ENCODE measurements at places on chromosomes 16 and 17.

- no peak for DNase-seq
Observed at GRCh38 chr17:7223375-7223774, 3.6 kb downstream of the ACADVL start.

GRCh38 chr17:11598274-11599221 lies at the start of gene DNAH9:
Gene DNAH9, plus strand, starts transcription at chr17:11598470. Its CDS starts 29 bp downstream, at chr17:11598499.
- no peak for DNase-seq

DNA sequence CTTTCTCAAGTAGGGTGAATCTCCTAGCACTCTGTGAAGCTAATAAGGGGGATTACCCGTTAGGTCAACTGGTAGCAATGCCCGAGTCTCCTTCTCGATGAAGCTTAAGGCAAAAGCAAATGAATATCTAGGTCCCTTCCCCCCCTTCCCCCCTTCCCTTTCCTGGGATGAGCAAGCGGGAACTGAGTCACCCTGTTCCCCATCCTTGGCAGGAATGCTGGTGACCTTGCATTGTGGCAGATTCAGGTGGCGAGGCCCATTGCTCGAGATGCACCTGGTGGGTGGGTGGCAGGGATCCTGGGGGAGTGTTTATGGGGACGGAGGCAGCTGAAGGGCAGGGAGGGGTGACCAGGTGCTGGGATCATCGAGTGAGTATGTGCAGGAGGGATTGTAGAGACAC lies 7.1 kb downstream of the NXPH3 start:
- no peak for DNase-seq

DNA sequence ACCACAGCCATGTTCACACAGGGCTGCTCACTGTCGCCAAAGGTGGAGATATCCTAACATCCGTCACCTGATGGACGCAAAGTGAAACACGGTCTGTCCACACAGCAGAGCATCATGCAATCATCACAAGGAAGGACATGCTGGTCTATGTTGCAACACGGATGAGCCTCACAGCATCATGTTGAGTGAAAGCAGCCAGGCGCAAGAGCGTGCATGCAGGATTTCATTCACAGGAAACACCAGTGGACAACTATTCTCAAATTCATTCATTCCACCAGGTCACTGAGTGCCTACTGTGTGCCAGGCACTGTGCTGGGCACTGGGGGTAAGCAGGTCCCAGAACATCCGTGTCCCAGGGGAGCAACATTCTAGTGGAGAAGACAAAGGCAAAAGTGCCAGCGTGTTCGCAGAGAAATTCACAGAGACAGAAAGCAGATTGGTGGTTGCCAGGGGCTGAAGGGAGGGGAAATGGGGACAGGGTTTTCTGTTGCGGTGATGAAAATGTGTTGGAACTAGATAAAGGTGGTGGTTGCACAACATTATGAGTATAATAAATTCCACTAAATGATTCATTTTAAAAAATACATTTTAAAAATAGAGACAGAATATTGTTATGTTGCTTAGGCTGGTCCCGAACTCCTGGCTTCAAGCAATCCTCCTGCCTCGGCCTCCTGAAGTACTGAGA lies 22.7 kb upstream of the KCNJ12 start:
- DNase-seq: peak; percentile 91

DNA sequence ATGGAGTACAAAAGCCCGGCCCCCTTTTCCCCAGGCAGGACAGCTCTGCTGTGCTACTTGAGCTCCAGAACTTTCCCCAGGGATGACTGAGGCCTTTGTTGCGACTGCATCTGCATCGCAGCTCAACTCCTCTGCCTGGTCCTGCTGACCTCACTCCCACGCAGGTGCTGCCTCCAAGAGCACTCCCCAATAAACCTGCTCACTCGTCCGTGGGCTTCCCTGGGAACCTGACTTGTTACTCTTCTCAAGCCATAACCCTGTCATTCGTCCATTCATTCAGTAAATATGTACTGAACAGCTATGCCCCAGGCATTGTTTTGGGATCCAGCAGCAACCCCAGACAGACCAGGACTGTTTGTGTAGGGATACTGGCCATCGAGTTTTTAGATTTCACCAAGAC lies 11.6 kb upstream of the RMI2 start:
- DNase-seq: no peak

GRCh38 chr17:36879027-36879426 lies 58.2 kb upstream of the LHX1 start:
- no peak for DNase-seq

GRCh38 chr17:74779948-74780400 lies 3.8 kb upstream of the NAT9 start:
- no peak for DNase-seq

DNA sequence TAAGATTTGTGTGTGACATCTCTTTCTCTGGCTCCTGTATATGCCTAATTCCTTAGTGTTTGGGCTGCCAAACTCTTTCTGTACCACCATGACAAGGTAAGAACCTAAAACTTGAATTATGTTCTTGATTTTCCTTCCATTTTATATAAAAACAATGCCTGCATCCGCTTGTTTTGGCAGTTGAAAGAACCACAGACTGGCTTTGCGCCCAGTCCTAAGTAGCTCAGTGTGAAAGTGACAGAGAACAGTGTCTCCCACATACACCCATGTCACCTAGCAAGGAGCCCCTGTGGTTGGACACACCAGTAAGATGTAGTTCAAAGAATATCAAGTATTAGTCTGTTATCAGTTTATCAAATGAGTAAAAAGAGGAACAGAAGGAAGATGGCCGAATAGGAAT lies 40.7 kb upstream of the SLC6A2 start:
- DNase-seq: no peak

DNA sequence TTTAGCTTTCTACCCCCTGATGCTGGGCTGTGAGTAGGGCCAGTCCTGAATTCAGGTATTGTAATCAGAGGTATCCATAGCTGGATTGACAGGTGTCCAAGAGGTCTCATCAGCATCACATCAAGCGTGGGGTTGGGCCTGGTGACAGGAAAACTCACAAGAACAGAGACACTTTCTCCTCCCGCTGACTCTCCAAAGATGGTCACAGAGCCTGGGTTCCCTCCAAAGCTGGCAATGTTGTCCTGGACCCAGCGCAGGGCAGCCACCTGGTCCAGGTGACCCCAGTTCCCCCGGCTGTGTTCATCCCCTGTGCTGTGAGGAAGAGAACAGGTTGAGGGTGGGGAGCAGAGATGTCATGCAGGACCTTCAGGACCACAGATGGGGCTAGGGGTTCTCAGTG lies 11.7 kb downstream of the CES1 start:
- DNase-seq: no peak

DNA sequence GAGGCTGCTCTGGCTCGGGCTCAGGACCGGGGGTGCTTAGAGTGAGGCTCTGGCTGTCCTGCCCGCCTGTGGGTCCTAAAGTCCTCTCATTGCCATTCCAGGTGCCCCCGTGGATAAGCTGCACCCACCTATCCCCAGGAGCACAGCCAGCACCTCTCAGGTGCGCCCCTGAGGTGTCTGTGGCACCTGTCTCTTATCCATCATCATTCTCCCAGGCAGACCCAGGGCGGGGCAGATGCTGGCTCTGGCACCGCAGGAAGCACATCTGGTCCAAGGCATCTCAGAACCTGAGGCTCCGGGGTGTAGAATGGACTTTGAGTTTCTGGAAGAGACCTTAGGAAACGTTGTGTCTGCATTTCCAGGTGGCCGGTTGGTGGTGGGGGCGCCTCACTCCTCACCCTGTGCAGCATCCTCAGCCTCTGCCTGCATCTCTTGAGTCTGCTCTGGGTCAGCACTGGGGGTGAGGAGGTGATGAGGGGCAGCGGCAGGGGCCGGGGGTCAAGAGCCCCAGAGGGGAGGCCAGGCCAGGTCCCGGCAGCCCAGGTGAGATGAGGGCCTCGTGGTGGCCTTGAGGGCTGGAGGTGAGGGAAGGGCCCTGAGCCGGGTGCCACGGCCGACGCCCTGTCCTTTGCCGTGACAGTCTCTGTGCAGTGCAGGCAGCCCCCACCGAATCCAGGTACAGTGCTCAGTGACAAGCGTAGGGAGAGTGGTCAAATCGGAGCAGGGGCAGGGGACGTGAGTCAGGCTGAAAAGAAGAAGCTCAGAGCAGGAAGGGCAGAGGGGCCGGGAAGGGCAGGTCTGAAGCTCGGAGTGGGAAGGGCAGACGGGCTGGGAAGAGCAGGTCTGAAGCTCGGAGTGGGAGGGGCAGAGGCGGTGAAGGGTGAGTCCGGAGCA lies 173.5 kb downstream of the NPIPB11 start:
- no peak for DNase-seq

DNA sequence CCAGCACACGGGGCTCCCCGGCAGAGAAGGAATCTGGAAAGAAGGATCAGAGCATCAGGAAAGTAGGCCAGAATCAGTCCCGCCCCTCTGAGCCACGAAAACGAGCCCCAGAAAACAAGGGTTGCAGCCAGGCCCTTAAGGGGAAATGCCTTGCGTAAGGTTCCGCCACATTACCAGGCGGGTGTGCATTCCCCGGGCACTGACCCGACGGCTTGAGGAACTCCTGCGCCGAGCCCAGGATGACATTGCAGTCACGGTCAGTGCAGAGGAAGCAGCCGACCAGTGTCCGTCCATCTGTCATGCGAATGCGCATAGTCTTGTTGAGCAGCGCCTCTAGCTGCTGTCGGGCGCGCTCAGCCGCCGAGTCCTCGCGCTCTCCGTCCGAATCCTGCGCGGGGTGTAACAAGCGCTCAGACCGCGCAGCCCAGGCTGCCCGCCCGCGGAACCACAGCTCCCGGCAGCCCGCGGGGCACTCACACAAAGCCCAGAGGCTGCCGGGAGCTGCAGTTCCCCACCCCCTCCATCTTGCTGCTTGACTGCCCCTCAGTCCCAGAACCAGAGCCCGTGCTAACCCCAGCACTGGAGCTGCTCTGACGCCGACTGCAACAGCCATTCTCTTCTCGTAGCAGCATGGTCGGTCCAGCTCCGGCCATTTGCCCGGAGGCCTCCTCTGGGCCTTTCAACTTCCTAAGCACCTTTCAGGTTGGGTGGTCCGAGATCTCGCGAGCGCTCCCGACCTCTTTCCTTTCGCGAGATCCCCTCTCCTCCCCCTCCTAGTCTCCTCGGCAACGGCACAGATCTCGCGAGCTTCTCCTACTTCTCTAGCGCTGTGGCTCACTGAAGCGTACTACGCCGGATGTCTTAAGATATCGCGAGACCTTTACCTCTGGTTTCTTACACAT lies at the start of gene NAA38:
NAA38 (minus strand) TSS at position 749 of the 902 bp plus-strand sequence; CDS start at position 653, 96 bp downstream.
- DNase-seq: peak; percentile 99

DNA sequence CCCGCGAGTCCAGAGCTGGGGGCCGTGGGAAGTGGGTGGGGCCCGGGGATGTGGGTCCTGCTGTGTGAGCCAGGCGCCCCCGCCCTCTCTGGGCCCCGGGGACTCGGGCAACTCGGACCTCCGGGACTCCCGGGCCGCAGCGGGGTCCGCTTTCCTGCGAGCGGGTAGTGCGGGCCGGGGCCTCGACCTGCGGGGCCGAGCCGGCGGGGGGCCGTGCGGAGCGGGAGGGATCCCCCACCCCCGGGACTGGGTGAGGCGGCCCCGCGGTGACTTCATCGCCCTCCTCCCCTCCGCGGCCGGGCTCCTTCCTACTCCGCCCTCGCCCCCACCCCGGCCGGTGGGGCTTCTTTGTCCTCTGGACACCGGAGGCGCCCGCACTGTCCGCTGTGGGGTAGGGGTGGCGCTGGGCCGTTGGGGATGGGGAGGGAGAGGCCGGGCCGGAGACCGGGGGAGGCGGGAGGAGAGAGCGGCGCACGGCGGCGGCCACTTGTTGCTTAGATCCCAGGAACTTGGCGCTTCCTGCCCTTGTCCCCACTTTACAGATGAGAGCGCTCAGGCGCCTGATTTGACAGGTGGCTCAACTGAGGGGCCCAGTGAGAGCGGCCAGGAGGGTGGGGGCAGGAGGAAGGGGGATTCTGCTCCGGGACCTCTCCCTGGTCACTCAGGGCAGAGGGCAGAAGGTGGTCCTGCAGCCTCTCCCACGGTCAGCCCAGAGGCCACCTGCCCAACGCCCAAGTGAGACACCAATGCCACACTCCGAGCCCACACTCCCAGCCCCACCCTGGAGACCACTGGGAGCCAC lies 874 bp downstream of the CMTM3 start:
- DNase-seq: peak; percentile 60

GRCh38 chr17:32783602-32784001 lies 93.3 kb downstream of the MYO1D start:
- DNase-seq: peak; percentile 84

DNA sequence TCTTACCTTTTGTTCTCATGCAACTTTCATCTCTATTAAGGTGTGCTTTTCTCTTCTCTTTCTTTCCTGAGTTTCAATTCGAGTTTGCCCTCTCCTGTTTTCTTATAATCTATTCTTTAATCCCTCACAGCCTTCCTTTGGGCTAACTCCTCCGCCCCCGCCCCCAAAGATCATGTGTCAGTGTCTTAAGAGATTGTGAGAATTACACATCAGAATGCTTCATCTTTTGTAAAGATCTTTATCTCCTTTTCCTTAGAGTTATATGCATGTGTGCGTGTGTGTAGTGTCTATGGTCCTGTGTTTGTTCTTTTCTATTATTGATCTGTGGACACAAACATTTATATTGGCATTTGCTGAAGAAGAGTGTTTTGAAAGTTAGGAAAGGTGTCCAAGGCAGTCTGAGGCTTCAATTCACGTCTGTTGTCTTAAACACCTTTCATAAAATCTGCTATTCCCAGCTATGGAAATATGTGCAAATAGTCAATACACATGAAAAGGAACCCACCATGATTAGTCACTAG lies 6.1 kb upstream of the ALDH3A2 start:
- DNase-seq: no peak

DNA sequence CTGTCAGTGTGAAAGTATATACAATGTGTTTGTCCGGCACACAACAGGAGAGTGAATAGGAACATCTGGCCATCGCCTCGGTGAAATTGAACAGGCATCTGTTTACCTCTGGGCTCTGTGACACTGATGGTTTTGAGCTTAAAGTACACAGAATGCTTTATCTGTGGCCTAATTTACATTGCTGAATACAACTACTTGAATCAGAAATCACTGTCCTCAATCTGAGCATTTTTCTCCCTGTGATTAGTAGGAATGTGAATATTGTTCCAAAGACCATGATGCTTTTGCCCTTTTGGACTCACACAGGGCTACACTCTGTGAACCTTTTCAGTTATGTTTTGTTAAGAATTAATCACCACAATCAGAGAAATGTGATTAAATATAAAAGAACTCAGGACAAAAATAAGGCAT lies 323.0 kb upstream of the TBX2 start:
- DNase-seq: no peak

DNA sequence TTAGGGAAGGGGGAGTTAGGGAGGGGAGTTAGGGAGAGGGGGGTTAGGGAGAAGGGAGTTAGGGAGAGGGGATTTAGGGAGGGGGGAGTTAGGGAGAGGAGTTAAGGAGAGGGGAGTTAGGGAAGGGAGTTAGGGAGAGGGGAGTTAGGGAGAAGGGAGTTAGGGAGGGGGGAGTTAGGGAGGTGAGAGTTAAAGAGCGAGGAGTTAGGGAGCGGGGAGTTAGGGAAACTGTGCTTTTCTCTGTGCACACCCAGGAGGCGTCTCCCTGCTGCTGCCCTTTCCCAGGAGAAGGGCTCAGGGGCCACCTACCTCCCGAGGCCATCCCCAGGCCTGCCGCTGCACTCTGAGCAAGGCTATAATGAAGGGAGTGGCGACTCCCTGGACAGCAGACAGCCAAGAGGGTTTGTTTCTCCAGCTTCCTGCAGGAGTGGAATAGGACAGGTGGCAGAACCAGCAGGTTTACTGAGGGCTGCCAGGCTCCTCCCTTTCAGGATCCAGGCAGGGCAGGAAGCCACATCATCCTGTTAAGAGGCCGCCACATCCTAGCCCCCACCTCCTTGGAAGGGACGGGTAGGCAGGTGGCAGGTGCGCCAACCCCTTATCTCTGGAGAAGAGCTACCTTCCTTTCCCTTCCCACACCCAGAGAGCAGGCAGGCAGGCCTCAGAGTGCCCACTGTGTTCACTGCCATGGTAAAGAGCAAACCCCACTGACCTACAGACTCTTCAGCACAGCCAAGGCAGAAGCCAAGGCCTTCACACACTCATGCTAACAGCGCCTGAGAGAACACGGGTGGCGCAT lies 4.3 kb downstream of the CANT1 start:
- DNase-seq: no peak

GRCh38 chr17:56111706-56112485 lies 41.4 kb upstream of the ANKFN1 start:
- peak; percentile 45 for DNase-seq

Data from OCI-M1 (cell line).